Activated naive CD4-positive, alpha-beta T cell (primary cell): ENCODE measurements at places on chromosomes 2 and 18.

DNA sequence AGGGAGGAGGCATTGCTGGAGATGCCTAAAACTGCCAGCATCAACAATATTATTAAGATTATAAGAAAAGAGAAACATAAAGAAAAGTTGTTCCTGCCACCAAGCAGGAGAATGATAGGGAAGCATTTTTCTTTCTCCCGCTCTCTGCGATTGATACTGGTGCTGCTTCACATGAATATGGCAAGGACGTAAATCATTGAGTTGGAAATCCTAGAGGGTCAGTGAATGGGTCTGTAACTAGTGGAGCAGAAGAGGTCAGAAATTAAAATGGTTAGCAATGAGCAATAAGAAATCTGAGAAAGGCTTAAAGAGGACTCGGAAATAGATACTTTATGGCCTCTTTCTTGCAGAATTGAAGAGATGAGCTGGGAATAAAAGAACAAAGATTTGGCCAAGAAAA is 631.7 kb downstream of the BCL11A start:
- no peak for DNase-seq

- no peak for DNase-seq
Observed at GRCh38 chr2:38653380-38653714, 12.6 kb upstream of the GALM start.

DNA sequence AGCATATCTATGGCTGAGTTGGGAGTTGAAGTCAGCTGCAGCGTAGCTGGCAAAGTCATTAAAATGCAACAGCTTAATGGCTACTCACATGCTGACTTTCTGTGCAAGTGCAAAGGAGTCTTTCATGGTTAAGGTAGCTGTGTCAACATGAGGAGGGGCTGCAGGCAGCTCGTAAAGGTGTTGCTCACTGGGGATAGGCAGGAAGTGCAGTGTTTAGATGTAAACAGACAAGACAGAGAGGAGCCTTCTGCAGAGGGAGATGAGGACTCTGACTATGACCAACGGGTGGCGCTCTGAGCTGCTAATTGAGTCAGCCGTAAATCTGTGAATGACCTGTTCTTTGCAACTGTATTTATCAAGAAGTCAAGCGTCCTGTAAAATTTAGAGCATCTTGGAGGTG is 22.3 kb upstream of the CAVIN2 start:
- no peak for DNase-seq

GRCh38 chr2:26395394-26395793 is 6.3 kb upstream of the DRC1 start:
- no peak for DNase-seq

DNA sequence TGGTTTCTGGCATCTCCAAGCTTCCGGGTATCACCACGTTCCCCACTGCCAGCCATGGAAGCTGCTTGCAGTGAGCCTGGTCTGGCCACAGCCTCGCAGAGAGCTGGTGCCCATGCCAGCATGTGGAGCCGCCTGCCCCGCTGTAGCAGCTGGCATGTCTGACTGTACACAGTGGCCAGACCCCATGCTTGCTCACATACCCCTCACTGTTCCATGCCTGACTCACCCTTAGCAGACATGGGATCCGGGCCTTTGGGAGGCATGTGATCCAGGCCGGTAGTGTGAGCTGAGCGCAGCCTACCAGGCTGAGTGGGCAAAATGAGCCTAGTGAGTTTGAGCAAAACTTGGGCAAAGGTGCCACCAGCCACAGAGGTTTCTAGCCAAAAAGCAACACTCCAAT is 18.8 kb upstream of the RPRD1A start:
- no peak for DNase-seq

GRCh38 chr2:217261452-217261851 is 401.6 kb upstream of the TNP1 start:
- DNase-seq = no peak

DNA sequence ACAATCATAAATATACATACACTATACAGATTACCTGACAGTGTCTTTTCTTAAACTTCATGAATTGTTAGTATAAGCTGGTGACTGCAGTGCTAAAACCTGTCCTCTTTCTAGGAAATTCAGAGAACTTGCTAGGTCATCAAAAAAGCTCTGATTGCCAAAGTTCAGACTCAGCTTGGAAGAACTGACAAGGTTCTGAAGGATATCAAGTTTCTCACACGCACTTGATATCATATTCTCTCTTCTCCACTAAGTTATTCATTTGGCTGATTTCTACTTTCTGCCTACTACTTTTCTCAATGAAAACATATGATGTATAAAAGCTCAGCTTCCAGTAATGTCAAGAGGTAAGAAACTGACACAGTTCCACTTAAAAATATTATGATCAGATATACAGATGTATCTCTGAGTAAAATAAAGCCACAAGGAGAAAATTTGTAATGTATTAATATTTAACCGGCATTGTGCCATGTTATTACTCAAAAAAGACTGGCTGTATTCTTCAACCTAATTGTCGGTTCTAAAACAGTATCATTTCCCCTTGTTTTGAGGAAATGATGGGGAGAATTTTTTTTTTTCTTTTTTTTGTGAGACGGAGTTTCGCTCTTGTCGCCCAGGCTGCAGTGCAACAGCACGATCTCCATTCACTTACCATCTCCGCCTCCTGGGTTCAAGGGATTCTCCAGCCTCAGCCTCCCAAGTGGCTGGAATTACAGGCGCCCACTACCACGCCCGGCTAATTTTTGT is 2.4 kb downstream of the OSBPL1A start:
- no peak for DNase-seq

GRCh38 chr2:32738939-32739338 is 111.1 kb downstream of the TTC27 start:
- no peak for DNase-seq

GRCh38 chr2:169027234-169027633 is 3.9 kb downstream of the ABCB11 start:
- no peak for DNase-seq

DNA sequence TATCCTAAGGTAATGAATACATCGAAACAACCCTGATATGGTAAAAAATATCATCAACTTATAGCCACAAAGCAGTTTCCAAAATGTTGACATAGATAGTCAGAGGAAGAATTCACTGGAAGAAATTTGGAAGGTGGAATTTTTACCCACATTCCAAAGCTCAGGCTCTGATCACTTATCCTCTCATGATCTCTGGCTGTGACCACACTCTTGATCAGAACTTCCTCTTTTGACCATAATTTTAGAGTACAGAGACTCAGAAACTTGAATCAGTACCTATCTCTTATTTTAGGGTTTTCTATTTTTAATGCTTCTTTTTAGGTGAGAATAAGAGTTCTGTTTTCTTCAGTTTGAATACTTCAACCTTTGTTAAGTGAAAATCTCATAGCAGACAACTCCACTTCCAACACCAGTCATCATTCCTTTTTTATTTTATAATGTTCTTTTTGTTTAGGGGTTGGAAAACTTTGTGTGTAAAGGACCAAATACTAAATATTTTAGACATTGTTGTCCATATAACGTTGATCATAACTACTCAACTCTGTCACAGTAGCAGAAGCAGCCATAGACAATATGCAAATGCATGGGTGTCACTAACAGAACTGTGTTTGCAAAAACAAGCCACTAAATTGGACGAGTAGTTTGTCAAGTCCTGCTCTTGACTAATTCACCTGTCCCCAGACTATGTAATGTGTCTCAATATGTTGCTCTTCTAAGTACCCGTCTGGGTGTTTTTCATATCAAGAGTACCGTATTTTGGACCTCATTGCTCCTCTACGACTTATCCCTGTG is 891.6 kb upstream of the CRIM1 start:
- DNase-seq = no peak

GRCh38 chr18:59665057-59666006 is 31.9 kb downstream of the CCBE1 start:
- DNase-seq = no peak

DNA sequence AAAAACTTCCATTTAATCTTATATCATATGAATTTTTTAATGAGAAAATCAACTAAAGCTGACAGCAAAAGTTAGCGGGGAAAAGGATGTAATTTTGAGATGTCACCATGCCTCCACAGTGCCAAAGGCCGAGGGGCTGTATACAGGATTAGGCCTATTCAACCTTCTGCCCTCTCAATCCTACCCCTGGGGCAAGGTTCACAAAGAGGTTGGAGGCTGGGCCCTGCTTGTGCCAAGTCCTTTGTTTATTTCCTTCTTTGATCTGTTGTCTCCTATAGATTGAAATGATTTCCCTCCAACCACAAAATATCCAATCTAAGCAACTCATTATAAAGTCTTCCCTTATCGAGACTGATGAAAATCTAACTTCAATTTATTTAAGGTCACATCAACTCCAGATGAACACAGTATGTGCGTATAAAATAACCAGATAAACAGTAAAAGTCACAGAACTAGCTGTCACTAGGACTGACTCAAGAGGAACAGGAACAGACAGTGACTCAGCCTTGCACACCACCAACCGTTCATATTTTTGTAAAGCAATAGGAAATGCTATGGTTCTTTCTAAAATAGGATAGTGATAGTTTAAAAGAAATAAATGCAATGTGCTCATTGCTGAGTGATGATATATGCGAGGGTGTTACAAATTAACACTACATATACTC is 95.8 kb downstream of the SLC25A12 start:
- DNase-seq = no peak

GRCh38 chr2:226755631-226756030 is 44.0 kb downstream of the IRS1 start:
- no peak for DNase-seq

GRCh38 chr2:207532676-207533075 is 2.9 kb downstream of the CREB1 start:
- no peak for DNase-seq

DNA sequence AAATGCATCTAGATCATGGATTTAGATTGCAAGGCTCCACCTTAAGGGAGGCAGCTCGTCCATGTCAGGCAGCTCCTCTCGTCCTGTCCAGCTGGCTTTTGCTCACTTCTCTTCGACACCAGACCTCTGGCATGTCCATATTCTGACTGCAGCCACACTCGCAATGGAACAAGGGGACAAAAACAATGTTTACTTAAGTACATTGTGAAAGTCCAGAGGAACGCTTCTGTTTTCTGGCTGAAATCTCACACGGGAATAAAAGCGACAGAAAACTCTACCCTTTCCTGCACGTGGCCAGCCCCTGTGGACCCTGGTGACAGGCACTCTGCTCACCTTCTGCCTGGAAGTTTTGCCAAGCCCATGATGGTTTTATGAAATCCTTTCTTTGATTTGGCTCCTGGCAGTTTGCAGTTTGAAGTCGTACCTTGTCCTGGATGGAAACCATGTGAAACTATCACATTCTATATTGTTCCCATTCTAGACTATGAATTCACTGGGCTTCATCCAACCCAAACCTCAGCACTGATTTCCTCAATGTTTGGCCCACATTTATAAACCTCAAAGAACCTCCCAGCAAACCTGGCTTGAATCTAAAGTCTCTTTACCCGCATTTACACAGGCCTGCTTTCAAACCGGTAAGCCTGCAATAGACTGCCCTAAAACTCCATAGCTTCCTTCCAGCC is 134.3 kb upstream of the PIEZO2 start:
- no peak for DNase-seq

DNA sequence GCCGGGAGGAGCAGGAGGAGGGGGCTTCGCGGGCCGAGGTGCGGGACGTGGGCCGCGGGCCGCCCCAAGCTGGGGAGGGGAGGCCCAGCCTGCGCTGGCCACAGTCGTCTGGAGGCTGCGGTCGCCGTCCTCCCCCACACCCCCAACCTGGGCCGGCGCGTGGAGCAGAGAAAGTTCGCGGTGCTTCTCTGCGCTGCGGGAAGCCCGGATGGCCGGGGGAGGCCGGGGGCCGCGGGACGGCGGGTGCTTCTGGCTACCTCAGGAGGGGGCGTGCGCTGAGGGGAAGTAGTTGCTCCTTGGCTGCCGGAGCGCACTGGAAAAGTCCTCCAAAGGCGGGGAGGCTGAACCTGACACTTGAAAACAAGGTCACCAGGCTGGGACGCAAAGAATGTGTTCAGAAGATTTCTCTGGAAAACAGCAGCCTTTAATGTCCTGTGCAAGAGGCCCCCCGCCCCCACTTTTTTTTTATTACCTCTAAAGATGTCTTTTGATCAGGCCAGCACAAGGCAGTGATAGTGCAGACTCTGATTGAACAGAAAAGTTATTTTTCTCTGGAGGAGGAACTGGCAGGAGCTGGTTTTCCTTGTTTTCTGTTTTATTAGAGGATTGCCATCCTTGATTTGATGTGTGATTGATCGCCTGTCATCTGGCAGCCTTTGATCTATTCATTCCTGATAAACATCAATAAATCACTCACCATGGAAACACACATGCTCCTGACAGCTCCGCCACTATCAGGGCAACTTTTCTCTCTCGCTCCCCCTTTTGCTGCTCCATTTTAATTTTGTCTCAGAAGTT is 1.6 kb downstream of the TSHZ1 start:
- no peak for DNase-seq

- no peak for DNase-seq
Observed at GRCh38 chr2:146363731-146364130, 1481.1 kb upstream of the ACVR2A start.

- DNase-seq = no peak
Observed at GRCh38 chr18:36328385-36328858, 30.9 kb downstream of the FHOD3 start.

DNA sequence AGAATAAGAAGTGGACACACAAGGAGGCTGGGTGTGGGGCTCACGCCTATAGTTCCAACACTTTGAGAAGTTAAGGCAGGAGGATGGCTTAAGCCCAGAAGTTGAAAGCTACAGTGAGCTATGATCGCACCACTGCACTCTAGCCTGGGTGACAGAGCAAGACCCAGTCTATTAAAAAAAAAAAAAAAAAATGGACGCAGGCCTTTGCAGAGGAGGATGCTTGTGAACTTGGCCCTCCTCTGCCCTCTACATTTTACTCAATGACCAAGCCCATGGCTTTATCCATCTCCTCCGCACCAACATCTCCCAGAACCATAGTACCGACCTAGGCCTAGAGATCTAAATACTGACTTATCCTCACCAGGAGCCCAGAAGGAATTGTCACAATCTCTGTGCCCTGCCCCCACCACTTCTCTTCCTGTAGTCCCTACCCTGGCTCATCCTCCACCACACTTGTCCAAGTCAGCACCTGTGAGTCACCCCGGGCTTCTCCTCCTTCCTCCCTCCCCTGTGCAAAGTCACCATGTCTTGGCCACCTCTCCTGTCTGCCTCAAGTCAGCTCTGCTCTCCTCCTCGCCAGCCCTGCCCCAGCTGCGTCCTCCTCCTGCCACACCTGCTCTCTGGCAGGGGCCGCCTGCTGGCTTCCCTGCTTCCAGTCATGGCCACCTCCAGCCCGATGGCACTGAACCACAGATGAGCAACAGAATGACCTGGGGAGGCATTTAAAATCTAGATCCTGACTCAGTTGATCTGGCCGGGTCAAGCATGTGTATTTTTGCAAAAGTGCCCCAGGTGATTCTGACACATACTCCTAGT is 35.8 kb upstream of the ASPRV1 start:
- DNase-seq = no peak

- no peak for DNase-seq
Observed at GRCh38 chr18:3468833-3469232, 18.9 kb downstream of the TGIF1 start.

- DNase-seq = no peak
Observed at GRCh38 chr18:77081390-77081778, 51.2 kb downstream of the MBP start.

DNA sequence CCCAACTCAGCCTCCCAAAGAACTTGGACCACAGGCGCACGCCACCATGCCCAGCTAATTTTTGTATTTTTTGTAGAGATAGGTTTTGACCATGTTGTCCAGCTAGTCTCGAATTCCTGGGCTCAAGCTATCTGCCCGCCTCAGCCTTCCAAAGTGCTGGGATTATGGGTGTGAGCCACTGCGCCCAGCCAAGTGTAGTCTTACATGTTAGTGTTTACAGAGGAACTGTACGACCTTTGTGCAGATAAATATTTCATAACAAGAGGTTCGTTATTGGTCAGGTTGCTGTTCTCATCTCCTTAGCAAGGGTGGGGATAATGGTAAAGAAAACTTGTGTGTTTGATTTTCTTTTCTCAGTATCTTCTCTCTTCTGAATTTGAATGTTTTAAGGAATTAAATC is 46.5 kb downstream of the RALBP1 start:
- no peak for DNase-seq
